ENCODE measurements at places on chromosomes 4 and X.

DNA sequence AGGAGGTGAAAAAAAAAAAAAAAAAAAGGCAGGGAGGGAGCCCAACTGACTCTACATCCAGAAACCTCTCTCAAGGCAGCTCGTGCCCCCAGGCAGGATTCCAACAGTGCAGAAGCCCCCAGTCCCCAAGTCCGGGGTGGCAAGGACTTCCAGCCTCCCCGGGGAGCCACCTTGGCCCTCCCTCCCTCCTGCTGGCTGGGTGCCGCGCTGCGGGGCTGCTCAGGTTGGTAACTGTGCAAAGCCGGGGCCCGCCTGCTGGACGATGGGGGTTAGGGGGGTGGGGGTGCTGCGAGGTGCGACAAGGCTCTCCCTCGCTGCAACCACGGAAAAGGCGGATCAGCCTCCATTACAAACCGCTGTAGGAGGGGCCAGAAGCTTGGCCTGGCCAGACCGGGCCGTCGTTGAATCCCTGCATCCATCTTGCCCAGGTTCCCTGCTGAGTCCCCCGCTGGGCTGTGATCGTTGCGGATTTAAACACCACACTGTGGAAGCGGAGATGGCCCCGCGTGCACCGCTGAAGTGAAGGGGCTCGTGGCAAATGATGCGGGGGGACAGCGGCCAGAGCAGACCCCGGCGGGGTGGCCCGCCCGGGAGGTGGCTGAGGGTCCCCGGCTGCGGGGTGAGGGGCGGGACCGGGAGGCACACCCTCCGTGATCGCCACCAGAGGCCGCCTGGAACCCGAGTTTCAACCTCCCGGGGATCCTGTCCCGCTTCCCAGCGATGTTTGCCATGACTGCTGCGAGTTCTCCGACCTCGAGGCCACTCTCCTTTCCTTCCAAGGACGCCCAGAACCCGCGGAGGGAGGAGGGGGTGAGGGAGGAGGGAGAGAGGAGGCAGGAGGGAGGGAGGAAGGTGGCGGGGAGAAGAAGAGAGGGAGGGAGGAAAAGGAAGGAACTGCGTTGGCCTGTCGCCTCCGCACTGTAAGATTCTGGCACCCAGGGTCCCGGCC lies 58.0 kb upstream of the DDX3X start:
- peak; percentile 58 for DNase-seq

- DNase-seq: no peak
These were observed 134.7 kb downstream of the F11 start for GRCh38 chr4:186400676-186401075.

DNA sequence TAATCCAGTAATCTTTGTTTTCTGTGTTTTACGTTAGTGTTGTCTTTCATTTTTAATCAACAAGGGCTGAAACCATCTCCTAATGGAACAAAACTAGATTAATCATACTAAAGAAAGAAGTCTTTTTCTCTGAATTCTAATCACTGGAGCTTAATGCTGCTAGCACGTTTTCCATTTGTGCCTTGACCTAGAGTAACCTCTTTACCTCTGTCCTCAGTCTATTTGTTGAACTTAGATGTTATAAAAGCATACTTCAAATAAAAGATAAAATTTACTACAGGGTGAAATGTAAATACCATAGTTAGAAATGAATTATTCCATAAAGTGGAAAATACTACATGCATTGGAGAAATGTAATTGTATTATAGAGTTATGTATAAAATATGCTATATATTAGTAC lies 207.1 kb downstream of the NKX6-1 start:
- DNase-seq: no peak

GRCh38 chr4:81039351-81039972 lies 9.0 kb downstream of the BMP3 start:
- no peak for DNase-seq

DNA sequence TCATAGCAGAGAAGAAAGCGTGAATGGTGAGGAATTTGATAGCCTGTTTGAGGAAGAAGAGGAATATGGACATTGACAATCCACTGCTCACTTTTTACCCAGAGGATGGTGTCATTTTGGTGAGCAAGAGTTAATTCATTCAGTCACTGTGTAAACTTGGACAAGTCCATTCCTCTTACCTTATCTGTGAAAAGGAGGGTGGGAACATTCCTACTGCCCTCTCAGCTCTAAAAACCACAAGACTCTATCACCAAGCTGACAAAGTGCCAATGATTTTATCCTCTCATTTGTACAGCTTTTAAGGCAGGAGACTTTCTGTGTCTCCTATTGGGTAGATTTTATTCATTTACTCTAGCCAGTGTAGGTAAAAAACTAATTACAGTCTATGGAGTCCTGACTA lies 103.8 kb downstream of the LUZP4 start:
- peak; percentile 24 for DNase-seq

GRCh38 chr4:151527699-151528098 lies 118.7 kb downstream of the FHIP1A start:
- no peak for DNase-seq

GRCh38 chrX:24877854-24878650 lies 137.7 kb downstream of the ARX start:
- no peak for DNase-seq

- DNase-seq: no peak
These were observed 17.5 kb upstream of the CORIN start for GRCh38 chr4:47855350-47855749.

GRCh38 chr4:7464259-7464655 lies 29.5 kb upstream of the PSAPL1 start:
- DNase-seq: no peak

- no peak for DNase-seq
These were observed 7.6 kb downstream of the SFRP2 start for GRCh38 chr4:153781280-153781679.

DNA sequence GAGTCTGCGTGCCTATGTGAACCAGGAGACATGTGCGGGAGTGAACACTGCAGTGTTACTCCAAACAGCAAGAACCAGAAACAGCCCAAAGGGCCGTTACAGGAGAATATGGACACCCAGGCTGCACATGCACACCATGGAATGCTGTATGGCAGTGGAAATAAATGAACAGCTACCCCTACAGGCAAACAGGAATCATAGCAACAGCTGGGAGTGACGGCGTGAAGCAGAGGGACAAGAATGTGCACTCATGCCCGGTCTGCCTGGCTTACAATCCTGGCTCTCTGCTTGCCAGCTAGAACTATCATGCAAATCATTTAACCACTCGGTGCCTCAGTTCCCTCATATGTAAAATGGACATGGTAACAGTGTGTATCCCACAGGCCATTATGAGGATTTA lies 16.6 kb downstream of the GPKOW start:
- DNase-seq: no peak

DNA sequence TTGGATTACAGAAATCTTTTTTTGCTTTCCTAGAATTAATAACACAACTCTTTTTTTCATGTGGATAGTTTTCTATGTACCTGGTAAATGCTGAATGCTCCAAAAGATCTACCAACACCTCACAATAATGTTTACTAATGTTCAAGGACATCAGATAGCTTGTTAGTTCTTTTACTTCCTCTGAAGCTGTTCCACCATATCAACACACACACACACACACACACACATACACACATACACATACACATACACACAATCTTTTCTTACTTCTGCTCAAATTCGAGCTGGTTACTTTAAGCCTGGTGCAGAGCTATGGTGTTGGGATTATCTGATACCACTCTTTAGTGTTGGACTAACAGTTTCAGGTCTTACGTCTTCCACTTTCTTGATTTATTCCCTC lies 28.3 kb upstream of the TMPRSS11D start:
- DNase-seq: no peak

DNA sequence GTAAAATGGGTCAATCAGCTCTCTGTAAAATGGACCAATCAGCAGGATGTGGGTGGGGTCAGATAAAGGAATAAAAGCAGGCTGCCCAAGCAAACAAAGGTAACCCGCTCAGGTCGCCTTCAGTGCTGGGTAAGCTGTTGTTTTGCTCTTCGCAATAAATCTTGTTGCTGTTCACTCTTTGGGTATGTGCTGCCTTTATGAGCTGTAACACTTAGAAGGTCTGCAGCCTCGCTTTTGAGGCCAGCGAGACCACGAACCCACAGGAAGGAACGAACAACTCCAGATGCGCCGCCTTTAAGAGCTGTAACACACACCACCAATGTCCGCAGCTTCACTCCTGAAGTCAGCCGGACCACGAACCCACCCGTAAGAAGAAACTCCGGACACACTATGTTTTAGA lies 11.5 kb upstream of the CAMK2D start:
- DNase-seq: no peak

GRCh38 chr4:16461362-16461761 lies 235.1 kb upstream of the TAPT1 start:
- peak; percentile 41 for DNase-seq

- DNase-seq: no peak
These were observed 87.1 kb upstream of the INPP4B start for GRCh38 chr4:142933207-142933606.

DNA sequence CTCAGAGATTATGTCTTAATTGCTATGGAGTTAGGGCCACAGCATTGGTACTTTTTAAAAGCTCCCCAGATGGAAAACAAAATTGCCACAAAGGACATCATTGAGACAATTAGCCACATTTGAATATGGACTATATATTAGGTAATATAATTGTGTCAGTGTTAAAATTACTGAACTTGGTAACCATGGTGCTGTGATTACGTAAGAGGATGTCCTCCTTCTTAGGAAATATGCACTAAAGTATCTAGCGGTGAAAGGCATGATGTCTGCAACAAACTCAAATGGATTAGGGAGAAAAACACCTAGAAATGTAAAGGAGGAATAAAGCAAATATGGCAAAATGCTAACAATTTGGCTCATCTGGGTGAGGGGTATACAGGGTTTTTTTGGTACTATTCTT lies 89.9 kb upstream of the PAK3 start:
- DNase-seq: no peak

Data from RWPE1 (cell line).